ENCODE measurements at places on chromosomes 16 and 17. TPM values are rescaled to one million over a fixed set of nuclear protein-coding genes. Genes with fewer than 3 reads are reported as not detected.
A peak's percentile ranks its signal among the peaks of the same experiment; 100 is the strongest.

DNA sequence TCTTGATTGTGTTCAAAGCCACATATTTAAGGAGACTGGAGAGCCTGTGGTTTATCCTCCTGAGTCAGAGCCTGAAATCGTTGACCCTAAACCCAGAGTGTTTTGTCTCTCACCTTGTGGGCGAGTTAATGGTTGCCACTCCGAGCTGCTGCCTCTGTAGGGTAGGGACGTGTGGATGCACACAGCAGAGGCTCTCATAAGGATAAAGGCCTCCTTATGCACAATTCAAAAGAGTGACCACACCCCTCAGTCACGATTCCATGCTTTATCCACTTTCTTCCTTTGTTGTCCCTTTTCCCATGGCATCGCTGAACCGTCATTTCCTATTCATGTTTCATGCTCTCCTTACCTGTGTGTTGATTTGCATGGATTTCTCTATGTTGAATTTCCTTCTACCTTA, 805.0 kb upstream of the RBFOX1 start:
- H3K4me3 ChIP-seq, result no peak overlapping the region
- no peaks in the 10 kb centered on the region for H3K36me3 ChIP-seq
- H3K27me3 ChIP-seq, result no peaks in the 10 kb centered on the region
- no peaks in the 10 kb centered on the region for H3K4me1 ChIP-seq
- no peak for DNase-seq

- peaks cover 38% of the 10 kb centered on the region for H3K4me1 ChIP-seq
- H3K27ac ChIP-seq, result no peak overlapping the region
- peak overlapping the region; percentile 36 for H3K4me3 ChIP-seq
- H3K36me3 ChIP-seq, result peaks cover 7% of the 10 kb centered on the region
- DNase-seq, result no peak
Observed at GRCh38 chr17:76660656-76661042, 17.1 kb upstream of the ST6GALNAC1 start.

DNA sequence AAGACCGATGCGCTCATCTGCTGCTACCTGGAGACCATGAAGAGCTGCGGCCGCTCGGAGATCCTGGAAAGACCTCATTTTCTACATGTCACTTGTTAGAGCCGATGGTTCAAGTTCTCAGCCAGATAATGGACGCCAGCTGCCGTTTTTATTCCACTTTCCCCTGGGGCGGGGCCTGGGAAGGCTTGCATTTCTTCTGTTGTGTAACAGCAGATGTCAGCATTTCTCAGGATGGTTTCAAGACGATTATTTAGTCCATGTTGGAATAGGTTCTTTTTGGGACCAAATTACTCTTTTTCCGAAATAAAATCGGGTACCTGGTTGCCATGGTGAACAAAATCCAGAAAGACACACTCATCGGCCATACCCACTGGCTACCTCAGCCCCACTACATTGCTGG, 1418.3 kb downstream of the CDH11 start:
- no peak for DNase-seq
- no peaks in the 10 kb centered on the region for H3K4me1 ChIP-seq
- no peak overlapping the region for H3K27ac ChIP-seq
- no peak overlapping the region for H3K4me3 ChIP-seq
- no peaks in the 10 kb centered on the region for H3K27me3 ChIP-seq

HOXB2 gene
- total RNA-seq, result 24.5 TPM

GRCh38 chr16:75764154-75764768, 38.0 kb upstream of the CPHXL start:
- H3K27ac ChIP-seq, result no peak overlapping the region
- H3K4me3 ChIP-seq, result no peak overlapping the region
- H3K27me3 ChIP-seq, result peaks cover 46% of the 10 kb centered on the region
- H3K36me3 ChIP-seq, result no peaks in the 10 kb centered on the region

SLC16A13 gene
- 10.4 TPM for total RNA-seq

GRCh38 chr16:3389663-3390338, 11.0 kb downstream of the ZSCAN32 start:
- no peak overlapping the region for H3K4me3 ChIP-seq
- no peaks in the 10 kb centered on the region for H3K27me3 ChIP-seq
- no peak for DNase-seq
- no peak overlapping the region for H3K27ac ChIP-seq
- H3K4me1 ChIP-seq, result no peaks in the 10 kb centered on the region
- H3K36me3 ChIP-seq, result peaks cover 65% of the 10 kb centered on the region

NPIPA5 gene
- 18.3 TPM for total RNA-seq

DNA sequence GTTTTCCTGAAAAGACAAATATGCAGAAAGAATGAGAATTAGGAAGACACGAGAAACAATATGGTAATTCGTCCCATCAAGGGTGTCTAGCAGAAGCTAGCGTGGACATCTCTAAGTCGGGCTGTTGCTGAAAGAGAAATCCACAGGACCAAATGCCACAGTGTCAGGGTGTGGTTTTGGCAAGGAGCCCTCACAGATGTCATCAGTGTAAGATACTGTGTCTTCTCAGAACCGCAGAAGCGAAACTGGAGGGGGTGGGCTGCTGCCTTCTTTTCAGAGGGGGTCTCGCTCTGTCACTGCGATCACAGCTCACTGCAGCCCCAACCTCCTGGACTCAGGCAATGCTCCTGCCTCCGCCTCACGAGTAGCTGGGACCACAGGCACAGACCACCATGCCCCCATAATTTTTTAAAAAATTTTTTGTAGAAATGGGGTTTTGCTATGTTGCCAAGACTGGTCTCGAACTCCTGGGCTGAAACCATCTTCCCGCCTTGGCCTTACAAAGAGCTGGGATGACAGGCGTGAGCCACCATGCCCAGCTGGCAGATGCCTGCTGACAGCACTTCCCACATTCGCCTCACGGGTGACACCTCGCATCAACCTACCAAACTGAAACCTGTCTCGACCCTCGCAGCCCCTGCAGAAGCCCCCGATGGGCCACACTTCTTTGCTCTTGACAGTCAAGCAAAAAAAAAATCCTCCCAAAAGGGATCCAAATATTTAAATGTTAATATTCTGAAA, 26.2 kb downstream of the TRAP1 start:
- peaks cover 54% of the 10 kb centered on the region for H3K36me3 ChIP-seq
- no peak for DNase-seq
- H3K4me3 ChIP-seq, result no peak overlapping the region
- no peak overlapping the region for H3K27ac ChIP-seq
- peaks cover 26% of the 10 kb centered on the region for H3K4me1 ChIP-seq
- H3K27me3 ChIP-seq, result no peaks in the 10 kb centered on the region

GRCh38 chr17:19453296-19453695, 42.3 kb downstream of the RNF112 start:
- H3K4me1 ChIP-seq, result peaks cover 12% of the 10 kb centered on the region
- no peak for DNase-seq
- no peak overlapping the region for H3K27ac ChIP-seq
- H3K4me3 ChIP-seq, result no peak overlapping the region
- H3K36me3 ChIP-seq, result no peaks in the 10 kb centered on the region

DNA sequence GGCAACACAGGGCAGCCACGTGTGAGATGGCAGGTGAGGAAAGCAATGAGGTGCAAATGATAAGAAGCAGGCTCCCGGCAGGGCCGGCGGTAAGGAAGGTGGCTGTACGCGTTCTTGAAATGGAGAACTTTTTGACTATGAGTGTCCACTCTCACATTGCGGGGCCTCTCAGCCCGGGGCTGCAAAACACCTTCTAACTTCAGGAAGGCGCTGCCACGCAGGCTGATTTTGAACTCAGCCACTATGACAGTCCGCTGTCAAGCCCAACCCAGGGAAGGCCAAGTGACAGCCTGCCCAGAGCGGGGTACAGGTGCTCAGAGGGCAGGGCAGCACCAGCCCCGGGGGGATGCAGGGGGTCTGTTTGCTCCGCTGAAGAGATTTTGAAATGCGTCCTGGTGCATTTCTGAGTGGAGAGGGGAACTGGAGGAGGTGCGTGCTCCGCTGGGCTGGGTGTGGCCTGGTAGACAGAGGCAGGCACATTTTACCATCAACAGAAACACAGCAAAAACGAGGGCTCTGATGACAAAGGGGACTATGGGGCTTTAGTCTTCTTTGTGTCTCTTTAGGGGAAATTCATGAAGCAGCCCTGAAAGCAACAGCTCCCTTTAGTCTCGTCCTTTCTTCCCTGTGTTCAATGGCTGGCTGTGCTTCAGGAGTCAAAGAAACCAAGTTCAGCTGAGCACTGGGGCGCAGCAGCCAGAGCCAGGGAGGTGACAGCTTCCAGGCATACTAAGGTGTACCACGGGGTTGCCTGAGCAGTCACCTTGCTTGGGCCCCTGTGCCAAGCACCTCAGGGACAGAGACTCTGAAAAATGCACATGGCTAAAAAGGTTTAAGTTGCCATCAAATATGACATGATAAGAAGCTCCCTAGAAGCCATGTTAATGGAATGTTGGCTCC, 14.6 kb upstream of the SREBF1 start:
- peaks cover 7% of the 10 kb centered on the region for H3K36me3 ChIP-seq
- no peak for DNase-seq
- no peak overlapping the region for H3K27ac ChIP-seq
- H3K4me3 ChIP-seq, result no peak overlapping the region
- peaks cover 6% of the 10 kb centered on the region for H3K4me1 ChIP-seq
- H3K27me3 ChIP-seq, result no peaks in the 10 kb centered on the region

SLC16A6 gene
- total RNA-seq, result 0.19 TPM

- H3K4me1 ChIP-seq, result peaks cover 15% of the 10 kb centered on the region
- no peaks in the 10 kb centered on the region for H3K36me3 ChIP-seq
- no peak overlapping the region for H3K4me3 ChIP-seq
- no peaks in the 10 kb centered on the region for H3K27me3 ChIP-seq
- H3K27ac ChIP-seq, result no peak overlapping the region
- DNase-seq, result peak; percentile 55
Observed at GRCh38 chr16:48498769-48499631, 111.0 kb downstream of the N4BP1 start.

- H3K27me3 ChIP-seq, result no peaks in the 10 kb centered on the region
- peak within 1 kb of the TSS; percentile 93 for H3K4me3 ChIP-seq
- H3K27ac ChIP-seq, result peak within 1 kb of the TSS; percentile 87
- peaks cover 73% of the 10 kb centered on the region for H3K4me1 ChIP-seq
Observed at GRCh38 chr16:19113577-19114358, at the start of gene ITPRIPL2. Gene ITPRIPL2, plus strand, starts transcription at chr16:19113964. Its CDS starts 498 bp downstream, at chr16:19114462.

- peaks cover 33% of the 10 kb centered on the region for H3K36me3 ChIP-seq
- H3K4me3 ChIP-seq, result no peak overlapping the region
- H3K27me3 ChIP-seq, result no peaks in the 10 kb centered on the region
- peaks cover 61% of the 10 kb centered on the region for H3K4me1 ChIP-seq
- no peak for DNase-seq
- no peak overlapping the region for H3K27ac ChIP-seq
Observed at GRCh38 chr17:46171939-46172338, 21.3 kb downstream of the KANSL1 start.

OTOP2 gene
- total RNA-seq, result not detected

DNA sequence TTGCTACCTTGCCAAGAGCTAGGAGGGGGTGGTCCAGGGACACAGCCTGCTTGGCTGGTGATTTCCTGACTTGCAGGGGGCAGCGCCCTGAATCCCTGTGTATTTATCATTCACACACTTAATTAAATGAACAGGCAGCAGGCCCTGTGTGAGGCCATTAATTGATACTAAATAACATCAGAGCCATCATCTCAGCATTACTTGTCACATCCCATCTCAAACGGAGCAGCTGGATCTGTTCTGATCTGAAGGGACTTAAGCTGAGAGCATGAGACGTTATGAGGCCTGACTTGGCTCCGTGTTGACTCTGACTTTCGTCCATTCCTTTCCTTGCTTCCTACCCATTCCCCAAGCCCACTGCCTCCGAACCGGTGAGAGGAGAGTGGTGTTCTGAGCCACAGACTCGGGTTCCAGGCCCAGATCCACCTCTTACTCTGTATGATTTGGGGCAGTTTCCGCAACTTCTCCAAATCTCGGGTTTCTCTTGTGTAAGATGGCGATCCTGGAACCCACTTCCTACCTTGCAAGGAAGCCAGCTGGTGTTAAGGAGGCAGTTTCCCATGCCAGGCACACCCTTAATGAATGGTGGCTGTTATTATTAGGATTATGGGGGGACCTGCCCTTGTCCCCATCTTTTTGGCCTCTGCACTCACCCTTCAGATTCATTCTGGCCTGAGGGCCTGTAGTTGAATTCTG, 33.8 kb downstream of the CACNA1G start:
- no peak overlapping the region for H3K27ac ChIP-seq
- no peak overlapping the region for H3K4me3 ChIP-seq
- H3K27me3 ChIP-seq, result peaks cover 95% of the 10 kb centered on the region
- H3K4me1 ChIP-seq, result peaks cover 4% of the 10 kb centered on the region
- H3K36me3 ChIP-seq, result no peaks in the 10 kb centered on the region

GRCh38 chr17:19388791-19389785, 2.1 kb upstream of the MFAP4 start:
- H3K27ac ChIP-seq, result no peak overlapping the region
- H3K27me3 ChIP-seq, result no peaks in the 10 kb centered on the region
- no peaks in the 10 kb centered on the region for H3K4me1 ChIP-seq
- DNase-seq, result no peak
- H3K4me3 ChIP-seq, result no peak overlapping the region

ZFPM1 gene
- 3.1 TPM for total RNA-seq

DNA sequence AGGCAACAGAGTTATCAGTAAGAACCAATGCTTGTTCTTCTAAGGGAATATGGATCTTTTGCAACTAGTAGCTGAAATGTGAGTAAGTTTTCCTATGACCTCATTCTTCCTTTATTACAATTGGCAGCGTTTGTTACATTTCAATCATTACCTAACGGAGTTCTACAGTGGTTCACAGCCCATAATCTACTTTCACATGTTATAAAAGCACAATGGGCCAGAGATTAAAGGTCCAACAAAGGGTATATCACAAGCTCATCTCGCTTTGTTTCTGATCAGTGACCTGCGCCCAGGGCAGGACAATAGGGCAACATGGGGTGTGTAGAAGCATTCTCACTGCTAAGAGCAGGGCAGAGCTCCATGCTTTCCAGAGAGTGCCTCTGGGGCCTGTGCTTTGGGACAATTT, 279.9 kb upstream of the DYNLRB2 start:
- H3K4me1 ChIP-seq, result peaks cover 5% of the 10 kb centered on the region
- no peak for DNase-seq
- no peak overlapping the region for H3K27ac ChIP-seq
- H3K36me3 ChIP-seq, result no peaks in the 10 kb centered on the region

GRCh38 chr17:78324391-78325075, 35.3 kb downstream of the SOCS3 start:
- H3K27ac ChIP-seq, result peak overlapping the region; percentile 35
- DNase-seq, result no peak
- no peaks in the 10 kb centered on the region for H3K27me3 ChIP-seq
- no peak overlapping the region for H3K4me3 ChIP-seq
- H3K4me1 ChIP-seq, result peaks cover 29% of the 10 kb centered on the region

TMC5 gene
- 149 TPM for total RNA-seq

POLR2C gene
- 69.4 TPM for total RNA-seq

GRCh38 chr16:16030449-16030848, 81.0 kb downstream of the ABCC1 start:
- H3K4me1 ChIP-seq, result peaks cover 25% of the 10 kb centered on the region
- no peak overlapping the region for H3K27ac ChIP-seq
- peaks cover 8% of the 10 kb centered on the region for H3K36me3 ChIP-seq
- H3K4me3 ChIP-seq, result no peak overlapping the region
- no peaks in the 10 kb centered on the region for H3K27me3 ChIP-seq
- DNase-seq, result no peak

CDRT15L2 gene
- not detected for total RNA-seq

All from Calu3 (cell line).